WTC11 (cell line): ENCODE measurements at places on chromosomes 4 and X.

DNA sequence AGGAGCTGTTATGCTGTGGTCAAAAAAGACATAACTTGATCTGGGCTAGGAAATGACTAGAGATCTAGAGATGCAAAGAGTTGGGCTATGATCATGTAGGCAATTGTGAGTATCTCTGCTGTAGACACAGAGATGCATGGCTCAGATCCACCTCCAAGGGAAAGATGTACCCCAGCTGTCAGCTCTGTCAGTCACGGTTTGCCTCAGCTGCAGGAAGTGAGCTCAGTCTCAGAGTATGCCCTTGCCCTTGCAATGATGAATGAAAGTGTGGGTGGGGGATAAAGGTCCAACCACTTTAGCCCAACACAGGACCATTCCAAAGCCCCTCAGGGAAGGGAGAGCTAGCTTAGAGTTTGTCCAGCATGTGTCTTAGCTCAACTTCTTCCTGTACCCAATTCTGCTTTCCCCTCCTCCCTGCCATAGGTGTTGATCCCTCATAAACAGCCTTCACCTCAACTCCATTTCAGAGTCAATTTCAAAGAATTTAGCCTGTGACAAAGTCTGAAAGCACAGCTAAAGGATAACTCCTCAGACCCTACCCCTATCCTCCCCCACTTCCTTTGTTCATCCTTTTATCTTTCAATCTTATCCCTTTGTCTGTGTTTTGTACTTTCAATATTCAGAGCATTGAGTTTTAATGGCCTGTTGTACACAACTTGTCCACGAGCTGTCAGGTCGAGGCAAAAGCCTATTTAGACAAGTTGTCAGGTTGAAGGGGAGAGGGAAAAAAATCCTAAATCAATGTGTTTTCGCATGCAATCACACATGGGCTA is 90.6 kb downstream of the MID1IP1 start:
- no peak for DNase-seq

DNA sequence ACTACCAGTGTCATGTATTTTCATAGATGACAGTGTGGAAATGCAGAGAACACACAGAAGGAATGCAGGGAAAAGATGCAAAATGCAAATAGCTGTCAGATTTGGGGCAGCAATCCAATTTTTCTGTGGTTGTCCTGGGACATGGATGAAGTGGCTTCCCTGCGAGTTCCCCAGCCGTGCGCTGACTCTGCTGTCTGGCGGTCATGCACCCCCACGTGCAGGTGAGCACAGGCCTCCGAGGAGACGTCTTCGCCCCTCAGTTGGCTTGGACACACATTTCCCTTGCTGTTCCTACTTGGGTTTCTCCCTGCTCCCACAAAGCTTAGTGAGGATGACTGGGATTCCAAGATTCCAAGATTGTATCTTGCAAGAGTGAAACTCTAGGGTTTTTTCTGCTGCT is 24.4 kb downstream of the BLOC1S4 start:
- no peak for DNase-seq

GRCh38 chr4:4740071-4740470 is 119.4 kb upstream of the MSX1 start:
- DNase-seq = no peak

DNA sequence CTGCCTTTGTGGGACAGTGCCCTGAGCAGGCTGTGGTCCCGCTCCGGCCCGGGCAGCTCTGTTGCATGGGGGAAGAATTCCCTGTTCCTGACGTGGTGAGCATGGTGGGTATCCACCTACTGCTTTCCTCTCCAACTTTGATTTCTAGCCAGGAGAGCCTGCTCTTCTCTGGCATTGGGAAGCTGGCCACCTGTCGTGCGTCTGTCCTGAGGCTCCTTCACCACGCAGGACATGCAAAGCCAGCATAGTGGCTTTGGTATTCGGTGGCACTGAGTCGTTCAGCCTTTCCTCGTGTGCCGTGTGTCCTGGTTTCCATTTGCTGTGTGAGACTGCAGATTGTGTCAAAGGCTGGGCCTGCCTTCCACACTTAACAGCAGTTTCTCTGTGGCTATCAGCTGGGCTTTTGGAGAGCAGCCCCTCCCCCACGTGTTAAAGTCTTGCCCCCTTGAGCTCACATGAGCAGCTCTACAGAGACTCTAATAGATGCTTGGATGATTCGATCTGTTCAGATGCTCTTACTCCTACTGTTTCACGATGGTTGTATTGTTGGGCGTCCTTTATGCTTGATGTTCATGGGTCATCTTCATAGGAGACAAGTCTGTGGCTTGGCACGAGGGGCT is 46.3 kb upstream of the CLCN4 start:
- DNase-seq = no peak

- DNase-seq = no peak
Measured at GRCh38 chr4:150336676-150337412, 245.1 kb upstream of the MAB21L2 start.

- DNase-seq = no peak
Measured at GRCh38 chr4:35538807-35539206, 705.5 kb downstream of the ARAP2 start.

DNA sequence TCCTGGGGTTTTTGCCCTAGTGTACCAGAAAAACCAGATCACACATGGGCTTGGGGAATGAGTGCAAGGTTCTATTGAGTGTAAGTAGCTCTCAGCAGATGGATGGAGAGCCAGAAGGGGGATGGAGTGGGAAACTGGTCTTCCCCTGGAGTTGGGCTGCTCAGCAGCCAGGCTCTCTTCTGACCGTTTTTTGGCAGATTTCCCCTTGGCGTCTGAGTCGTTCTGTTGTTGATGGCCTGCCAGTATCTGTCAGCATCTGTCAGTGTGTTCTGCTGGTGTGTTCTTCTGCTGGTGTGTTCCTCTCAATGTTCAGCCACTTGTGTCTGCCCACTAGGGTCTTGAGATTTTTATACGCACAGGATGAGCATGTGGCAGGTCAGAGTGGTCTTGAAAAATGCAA is 633.9 kb upstream of the CPEB2 start:
- no peak for DNase-seq

DNA sequence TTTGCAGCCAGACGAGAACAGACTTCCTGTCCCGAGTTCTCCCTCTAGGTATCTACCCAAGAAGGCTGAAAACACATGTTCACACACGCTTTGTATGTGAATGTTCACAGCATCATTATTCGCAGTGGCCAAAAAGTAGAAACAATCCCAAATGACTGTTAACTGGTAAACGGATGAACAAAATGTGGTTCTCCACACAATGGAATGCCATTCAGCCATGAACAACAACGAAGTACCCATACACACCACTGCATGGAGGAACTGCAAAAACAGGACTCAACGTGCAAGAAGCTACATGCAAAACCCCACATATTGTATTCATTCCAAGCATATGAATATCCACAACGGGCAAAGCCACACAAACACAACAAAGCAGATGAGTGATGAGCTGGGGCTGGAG is 45.0 kb downstream of the PDHA1 start:
- no peak for DNase-seq

GRCh38 chr4:31290836-31291235 is 570.7 kb downstream of the PCDH7 start:
- DNase-seq = peak; percentile 31

DNA sequence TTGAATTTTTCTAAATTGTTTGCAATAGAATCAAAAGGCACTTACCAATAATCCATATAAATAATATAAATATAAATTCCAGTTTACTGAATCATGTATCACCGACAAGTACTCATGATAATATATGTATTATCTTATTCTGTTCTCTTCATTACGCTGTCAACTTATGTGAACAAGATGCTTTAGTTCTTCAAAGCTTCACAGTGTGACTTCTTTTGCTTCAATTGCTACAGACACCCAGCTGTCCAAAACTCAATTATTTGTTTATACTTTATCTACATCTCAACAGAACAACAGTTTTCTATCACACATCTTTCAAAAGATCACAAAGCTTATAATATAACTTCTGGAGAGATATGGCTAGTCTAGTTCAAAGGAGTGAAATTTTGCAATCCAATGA is 1499.9 kb upstream of the PCDH10 start:
- DNase-seq = no peak

GRCh38 chr4:180333162-180333561 is 1910.0 kb upstream of the TENM3 start:
- DNase-seq = no peak

DNA sequence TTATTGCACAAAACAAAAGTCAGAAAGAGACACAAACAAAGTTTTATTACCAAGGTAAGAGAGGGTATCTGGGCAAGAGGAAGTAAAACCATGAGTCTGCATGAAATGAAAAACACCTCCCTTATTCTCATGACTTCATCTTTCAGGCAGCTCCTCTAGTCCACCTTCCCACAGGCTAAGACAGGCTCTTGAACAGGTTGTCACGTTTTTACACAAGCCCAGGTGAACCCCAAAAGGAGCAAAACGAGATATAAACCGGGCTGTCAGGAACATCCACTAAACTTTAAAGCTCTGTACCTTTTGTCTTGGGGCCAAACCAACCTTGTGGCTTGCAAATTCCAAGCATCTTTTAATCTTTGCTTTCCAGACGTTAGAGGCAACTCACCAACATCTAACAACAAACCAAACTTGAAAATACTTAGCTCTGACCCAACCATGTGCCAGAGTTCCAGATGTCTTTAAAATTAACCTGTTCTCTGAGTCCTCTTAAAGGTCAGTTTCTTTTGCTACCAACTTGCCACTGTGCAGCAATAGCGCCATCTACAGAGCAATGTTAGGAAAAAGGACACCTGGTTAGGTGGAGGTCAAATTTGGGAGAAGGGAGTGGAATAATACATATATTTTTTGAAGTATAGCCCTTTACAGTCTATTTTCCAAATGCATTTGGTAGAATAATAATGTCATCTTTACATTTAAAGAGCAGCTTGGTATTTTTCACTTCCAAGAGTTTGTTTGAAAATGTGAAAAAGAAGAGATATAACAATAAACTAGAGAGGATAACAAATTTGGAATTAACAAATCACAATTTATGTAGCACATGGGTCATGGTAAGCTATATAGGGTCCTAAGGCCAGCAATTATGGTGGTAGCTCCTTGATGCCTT is 73.1 kb downstream of the QRFPR start:
- peak; percentile 45 for DNase-seq

- DNase-seq = no peak
Measured at GRCh38 chr4:8118035-8118434, 40.6 kb downstream of the ABLIM2 start.

DNA sequence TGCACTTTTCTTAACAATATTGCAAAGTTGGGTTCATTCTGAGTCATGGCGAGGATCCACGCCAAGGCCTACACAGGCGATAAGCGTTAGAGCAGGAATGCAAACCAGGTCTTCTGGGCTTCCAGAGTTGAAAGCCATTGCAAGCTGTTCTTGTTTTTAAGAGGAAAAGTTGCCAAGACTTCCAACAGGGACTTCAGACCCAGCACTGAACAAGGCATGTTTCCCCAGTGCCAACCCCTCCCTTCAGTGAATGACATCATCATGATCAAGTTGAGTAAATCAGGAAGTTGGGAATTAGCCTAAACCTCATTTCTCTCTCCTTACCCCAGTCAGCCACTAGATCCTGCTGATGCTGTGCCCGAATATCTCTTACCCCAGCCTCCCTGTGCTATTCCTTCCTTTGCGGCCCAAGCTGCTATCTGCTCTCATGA is 355.1 kb downstream of the HS3ST1 start:
- DNase-seq = no peak

GRCh38 chr4:155891058-155891457 is 12.4 kb upstream of the TDO2 start:
- no peak for DNase-seq

- DNase-seq = no peak
Measured at GRCh38 chrX:17550011-17550410, 175.0 kb downstream of the NHS start.

GRCh38 chr4:1903035-1903434 is 31.8 kb downstream of the NSD2 start:
- no peak for DNase-seq
